ENCODE measurements at places on chromosomes 11 and 22.

GRCh38 chr11:47565340-47566148 lies at the start of gene PTPMT1:
PTPMT1 (plus strand) TSS chr11:47565599; CDS start chr11:47565623, 24 bp downstream.
- DNase-seq: no peak

DNA sequence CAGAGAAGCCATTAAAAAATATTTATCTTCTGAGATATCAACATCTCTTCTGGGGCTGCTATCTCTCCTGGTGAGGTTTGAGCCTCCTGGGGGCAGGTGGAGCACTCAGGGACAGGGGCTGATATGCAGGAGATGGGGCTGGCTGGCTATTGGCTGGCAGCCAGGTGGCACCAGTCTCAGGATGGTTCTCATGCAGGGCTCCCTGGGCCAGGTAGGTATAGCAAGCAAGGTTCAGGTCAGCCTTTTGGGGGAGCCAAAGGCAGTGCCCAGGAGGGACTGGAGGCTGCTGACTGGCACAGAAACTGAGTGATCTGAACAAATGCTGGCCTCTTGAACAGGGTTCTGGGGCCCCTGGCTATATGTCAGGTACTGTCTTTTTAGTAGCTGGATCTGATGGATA lies 29.7 kb upstream of the EMSY start:
- DNase-seq: no peak

- no peak for DNase-seq
Measured at GRCh38 chr11:47257517-47258316, at the start of gene NR1H3. NR1H3 (plus strand) TSS chr11:47257996; CDS start chr11:47259217, 1,221 bp downstream.

DNA sequence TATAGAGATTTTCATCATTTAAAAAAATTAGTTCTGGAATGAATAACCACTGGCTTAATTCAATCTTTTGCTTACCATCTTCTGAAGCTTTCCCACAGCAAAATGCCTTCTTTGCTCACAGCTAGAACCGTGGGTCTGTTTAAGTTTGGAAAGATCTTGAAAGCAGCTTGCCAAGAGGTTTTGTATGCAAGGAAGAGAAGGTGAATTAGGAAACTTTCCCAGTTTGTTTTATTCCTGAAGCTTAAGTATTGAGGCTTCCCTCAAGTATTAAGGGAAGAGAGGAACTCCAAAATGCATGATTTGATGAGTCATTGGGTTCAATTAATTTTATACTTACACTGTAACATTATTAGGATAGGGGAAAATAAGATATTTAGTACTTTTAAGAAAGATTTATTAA lies 1.9 kb upstream of the ARHGEF12 start:
- no peak for DNase-seq

- DNase-seq: no peak
Measured at GRCh38 chr11:7486781-7487140, 1.5 kb downstream of the OLFML1 start.

DNA sequence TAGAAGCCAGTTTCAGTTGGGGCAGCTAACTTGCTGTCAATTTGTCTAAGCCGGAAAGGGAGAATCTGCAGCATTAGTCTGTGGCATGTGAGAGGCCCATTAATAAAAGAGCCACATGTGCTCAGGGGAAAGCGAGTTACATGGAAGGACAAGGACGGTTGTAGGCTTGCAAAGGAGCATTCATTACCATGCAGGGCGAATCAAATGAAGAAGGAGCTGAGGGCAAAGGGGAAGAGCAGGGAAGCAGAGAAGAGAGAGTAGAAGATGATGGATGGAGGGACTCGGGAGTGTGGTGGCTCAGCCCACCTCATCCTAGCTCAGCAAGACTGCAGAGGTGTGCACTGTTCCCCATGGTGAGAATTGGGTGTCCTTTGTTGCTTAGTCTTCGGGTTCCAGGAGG lies 152.7 kb upstream of the TBCEL start:
- no peak for DNase-seq

DNA sequence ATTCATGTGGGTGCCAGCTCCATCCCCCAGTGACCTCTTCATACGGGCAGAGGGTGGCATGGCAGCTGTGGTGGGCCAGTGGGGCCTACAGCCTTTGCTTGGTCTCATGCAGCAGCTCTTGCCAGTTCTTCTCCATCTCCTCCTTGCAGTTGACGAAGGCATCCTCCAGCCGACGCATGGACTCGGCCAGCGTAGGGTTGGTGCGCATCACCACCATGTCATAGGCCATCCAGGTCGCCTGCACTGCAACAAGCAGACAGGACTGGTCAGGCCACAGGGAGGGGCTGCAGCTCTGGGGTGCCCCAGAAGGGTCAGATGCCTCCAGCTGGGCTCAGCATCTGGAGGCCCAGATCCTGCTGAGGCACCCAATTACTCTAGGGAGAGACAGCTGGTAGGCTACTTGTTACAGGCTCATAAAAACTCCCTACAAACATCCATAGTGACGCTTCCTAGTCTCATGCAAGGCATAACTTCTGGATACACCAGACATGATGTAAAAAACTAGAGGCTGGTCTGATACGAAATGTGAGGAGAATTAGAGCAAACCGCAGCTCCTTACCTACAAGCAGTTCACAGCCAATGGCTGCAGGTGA lies 5.6 kb downstream of the KLHDC7B start:
- DNase-seq: no peak

GRCh38 chr11:35311331-35311730 lies 108.0 kb downstream of the SLC1A2 start:
- DNase-seq: no peak

DNA sequence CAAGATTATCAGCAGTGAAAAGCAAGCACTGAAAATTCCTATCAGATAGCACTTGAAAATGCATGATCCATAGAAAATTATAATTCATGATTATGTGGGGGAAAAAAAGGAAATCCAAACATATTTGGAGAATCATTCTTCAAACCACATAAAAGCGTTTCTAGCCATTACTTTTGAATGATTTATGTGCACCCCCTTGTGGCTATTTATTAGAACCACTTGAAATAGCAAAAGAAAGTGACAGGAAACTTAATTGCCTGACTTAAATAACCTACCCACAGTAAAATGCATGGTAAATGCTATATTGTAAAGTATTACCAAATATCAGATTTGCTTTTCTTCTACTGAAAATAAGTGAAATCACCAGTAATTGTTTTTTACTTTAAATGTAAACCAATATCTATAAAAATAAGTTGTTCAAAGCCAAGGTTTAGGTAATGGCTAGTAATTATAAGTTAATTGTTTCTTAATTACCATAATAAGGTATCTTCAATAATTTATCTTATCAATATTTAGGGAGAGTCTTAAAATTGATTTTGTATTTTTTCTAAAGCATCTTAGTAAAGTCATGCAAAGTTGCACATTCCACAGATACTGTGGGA lies 168.5 kb downstream of the ARHGAP42 start:
- DNase-seq: peak; percentile 67

DNA sequence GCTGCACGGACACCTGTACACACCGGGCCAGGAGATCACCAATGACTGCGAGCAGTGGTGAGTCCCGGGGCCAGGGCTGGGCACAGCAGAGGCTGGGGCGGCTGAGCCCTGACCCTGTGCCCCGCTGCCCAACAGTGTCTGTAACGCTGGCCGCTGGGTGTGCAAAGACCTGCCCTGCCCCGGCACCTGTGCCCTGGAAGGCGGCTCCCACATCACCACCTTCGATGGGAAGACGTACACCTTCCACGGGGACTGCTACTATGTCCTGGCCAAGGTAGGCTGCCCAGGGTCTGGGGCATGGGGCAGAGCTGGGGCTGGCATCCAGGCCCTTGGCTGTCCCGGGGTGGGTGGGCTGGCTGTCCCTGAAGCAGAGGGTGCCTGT lies 7.7 kb downstream of the MUC2 start:
- DNase-seq: no peak

DNA sequence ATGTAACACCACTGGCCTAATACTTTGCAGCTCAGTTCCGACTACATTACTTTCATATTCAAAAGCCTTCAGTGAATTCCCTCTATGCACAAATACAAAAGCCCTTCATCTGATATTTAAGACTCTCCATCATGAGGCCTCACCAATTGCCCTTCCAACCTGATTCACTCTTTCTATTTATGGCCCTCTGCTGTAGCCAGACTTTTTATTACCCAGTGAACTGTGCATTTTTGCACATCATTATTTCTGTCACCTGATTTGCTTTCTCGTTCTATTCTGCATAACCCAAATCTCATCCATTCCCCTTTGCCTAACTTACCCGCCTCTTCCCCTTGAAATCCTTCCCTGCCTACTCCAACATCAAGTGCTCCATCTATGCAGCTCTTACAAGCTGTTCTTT lies 78.3 kb downstream of the BBOX1 start:
- no peak for DNase-seq

GRCh38 chr22:22431271-22432220 lies 77.0 kb downstream of the ZNF280B start:
- peak; percentile 8 for DNase-seq

- DNase-seq: peak; percentile 13
Measured at GRCh38 chr22:44567846-44568493, 69.9 kb upstream of the RTL6 start.

- DNase-seq: no peak
Measured at GRCh38 chr11:11083441-11083840, 225.6 kb upstream of the ZBED5 start.

GRCh38 chr22:36933629-36934417 lies 20.4 kb downstream of the CSF2RB start:
- no peak for DNase-seq

- DNase-seq: no peak
Measured at GRCh38 chr11:110985547-110985946, 260.0 kb upstream of the POU2AF2 start.

GRCh38 chr11:34732831-34733230 lies 111.9 kb downstream of the EHF start:
- no peak for DNase-seq

DNA sequence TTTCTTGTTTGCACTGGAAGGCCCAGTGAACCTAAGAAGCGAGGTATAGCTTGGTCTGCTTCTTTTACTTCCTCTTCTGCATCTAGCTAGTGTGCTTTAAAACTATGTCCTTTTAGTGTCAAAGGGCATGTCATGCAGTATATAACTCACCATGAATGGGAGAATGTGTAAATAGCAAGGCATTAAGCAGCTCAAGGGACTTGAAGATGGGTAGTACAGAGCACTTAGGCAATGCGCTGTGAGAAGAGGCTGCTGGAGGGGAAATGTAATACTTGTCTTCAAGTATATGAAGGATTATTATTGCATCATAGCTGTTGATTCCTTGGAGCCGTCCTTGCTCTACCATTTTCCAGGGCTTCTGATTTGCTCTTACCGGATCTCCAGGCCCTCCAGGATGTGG lies 7.6 kb downstream of the MAML2 start:
- no peak for DNase-seq

- peak; percentile 20 for DNase-seq
Measured at GRCh38 chr11:114564831-114565230, 5.2 kb upstream of the NXPE1 start.

- DNase-seq: no peak
Measured at GRCh38 chr11:44684859-44685281, 41.9 kb upstream of the TSPAN18 start.

DNA sequence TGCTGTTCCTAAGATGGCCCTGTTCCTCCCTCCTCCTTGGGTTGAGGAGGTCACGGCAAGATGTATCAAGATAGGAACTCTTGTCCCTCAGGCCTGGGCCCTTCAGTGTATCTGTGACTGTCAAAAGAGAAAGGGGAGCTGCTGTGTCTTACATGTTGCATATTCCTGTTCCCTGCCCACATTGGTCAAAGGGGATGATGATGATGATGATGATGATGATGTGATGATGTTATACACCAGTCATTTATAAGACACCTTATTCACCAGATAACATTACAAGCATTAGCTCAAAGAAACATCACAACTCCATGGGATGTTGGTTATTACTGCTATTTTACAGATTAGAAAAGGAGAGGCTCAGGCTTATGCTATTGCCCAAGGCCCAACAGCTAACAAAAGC lies 13.7 kb downstream of the FXYD6 start:
- no peak for DNase-seq

- DNase-seq: no peak
Measured at GRCh38 chr22:25447067-25447685, 117.3 kb upstream of the GRK3 start.

DNA sequence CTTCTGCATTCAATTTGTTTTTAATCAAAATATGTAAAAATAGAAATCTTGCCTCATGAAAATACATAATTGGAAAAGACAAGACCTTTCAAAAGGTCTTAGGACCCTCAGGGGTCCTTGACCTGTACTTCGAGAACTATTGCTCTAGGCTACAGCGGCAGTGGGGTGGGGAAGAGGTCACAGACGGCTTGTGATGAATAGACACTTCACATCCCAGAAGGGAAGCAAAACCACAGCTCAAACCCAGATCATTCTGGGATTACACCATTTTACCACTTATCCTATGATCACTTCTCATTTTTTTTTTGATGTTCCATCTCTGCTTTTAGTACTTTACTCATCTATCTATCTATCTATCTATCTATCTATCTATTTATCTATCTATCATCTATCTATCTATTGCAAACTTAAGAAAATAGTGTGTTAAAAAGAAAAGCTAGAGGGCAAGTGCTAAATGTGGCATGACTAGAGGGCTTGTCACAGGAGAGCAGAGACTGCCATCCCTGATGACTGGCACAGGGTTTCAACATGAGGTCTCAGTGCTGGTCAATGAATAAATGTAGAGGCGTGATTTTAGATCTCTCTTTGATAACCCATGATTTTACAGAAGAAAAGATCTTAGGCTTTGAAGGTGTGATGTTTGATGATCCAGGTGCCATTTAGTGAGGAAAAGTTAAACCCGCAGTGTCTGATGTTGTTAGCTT lies 37.1 kb downstream of the RNF141 start:
- DNase-seq: no peak

DNA sequence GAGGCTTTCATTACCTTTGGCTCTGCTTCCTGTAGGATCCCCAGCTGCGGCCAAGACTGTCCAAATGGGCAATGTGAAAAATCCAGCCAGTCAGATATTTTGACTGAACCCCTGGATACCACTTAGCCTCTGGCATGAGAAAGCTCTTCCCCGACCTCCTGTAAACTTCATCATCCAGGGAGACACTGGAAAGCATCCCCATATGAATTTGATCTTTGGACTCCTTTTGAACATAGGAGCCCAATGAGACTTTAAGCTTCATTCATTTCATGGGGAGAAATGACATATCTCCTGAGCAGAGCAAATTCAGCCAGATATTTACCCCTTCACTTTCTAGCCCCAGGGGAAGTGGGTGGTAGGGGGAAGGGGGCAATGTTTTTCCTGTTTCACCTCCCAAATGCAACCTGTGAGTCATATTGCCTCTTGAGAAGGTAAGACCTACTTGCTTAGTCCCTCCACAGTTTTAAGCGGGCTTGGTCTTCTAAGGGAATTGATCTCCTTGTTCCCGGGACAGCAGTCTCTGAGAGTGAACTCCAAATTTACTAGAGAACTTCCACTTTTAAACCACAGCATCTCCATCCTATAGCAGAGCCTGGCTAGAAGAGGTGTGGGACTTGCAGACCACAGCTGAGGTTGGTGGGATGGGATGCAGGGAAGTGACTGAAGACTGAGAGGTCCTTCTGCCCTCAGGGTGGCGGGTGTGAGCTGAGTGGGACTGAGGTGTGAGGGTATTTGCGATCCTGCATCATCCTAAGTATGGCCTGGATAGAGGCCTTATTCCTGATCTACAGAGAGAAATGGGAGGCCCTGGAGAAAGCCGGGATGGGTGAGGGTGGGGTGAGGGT lies 20.3 kb upstream of the POU2AF1 start:
- DNase-seq: no peak
